GM12864 (cell line): ENCODE measurements at places on chromosomes 6 and 20.
A peak's percentile ranks its signal among the peaks of the same experiment; 100 is the strongest.

GRCh38 chr6:12354499-12354898, 64.3 kb downstream of the EDN1 start:
- no peak for DNase-seq

DNA sequence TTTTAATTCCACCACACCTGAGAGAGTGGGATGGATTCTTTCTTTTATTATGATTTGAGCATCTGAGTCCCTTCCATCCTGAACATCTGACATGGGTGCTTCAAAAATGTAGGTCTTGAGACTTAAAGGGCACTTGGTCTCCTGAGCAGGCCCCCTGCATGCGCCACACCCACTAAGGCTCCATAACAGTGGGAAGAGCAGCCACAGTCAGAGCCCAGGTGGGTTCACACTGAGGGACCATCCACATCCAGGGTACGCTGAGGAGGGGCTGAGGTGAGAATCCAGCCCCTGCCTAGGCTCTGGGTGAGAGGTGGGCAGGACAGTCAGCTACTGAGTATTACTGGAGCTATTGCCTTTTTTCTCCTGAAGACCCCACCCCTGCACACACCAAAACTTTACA, 42.7 kb downstream of the HLA-A start:
- DNase-seq: no peak

DNA sequence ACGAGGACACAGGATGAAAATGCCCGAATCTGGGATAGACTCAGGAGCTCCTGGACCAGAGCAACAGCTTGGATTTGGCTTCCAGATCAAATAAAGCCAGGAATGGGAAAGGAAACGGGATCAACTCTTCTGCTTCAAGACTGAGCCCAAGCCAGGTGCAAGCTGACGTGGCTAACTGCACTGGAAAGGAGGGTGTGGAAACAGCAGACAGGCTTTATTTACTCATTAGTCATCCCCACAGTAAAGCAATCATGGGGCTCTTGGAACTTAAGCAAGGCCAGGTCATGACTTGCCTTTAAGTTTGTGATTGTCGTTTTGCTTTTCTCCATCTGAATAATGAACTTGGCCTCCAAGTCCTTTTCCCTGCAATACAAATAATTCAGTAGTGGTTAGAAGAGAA, 45.2 kb downstream of the KIF16B start:
- DNase-seq: no peak

- no peak for DNase-seq
Measured at GRCh38 chr6:151760486-151760885, 47.0 kb upstream of the ESR1 start.

- peak; percentile 78 for DNase-seq
Measured at GRCh38 chr20:47357296-47358038, 968 bp upstream of the ZMYND8 start.

- no peak for DNase-seq
Measured at GRCh38 chr6:135983718-135984343, 132.3 kb downstream of the PDE7B start.

- DNase-seq: no peak
Measured at GRCh38 chr20:44931911-44932310, 22.1 kb downstream of the PABPC1L start.

GRCh38 chr6:33863723-33864440, 60.1 kb upstream of the MLN start:
- DNase-seq: no peak

GRCh38 chr20:52425701-52426100, 234.1 kb upstream of the ZFP64 start:
- DNase-seq: no peak
